ENCODE measurements at places on chromosomes 1 and 21.
A peak's percentile ranks its signal among the peaks of the same experiment; 100 is the strongest.

DNA sequence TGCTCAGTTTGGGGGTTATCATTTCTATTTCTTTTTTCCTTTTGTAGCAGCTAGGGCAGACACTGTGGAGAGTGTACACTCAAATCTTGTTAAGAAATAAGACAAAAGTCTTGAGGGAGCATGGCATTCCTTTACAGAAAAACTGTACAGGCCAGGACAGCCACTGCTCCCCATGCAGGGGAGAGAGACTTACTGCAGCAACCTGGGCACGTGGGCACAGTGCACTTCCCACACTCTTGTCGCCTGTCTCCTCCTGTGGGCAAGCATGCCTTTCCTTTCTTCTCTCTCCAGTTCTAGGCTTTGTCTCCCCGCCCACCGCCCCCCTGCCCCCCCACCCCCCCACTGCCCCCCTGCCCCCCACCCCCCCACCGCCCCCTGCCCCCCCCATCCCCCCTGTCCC lies 51.9 kb downstream of the PHC2 start:
- DNase-seq, result no peak

GRCh38 chr21:34203851-34204420 lies 130.6 kb downstream of the MRPS6 start:
- DNase-seq, result no peak

DNA sequence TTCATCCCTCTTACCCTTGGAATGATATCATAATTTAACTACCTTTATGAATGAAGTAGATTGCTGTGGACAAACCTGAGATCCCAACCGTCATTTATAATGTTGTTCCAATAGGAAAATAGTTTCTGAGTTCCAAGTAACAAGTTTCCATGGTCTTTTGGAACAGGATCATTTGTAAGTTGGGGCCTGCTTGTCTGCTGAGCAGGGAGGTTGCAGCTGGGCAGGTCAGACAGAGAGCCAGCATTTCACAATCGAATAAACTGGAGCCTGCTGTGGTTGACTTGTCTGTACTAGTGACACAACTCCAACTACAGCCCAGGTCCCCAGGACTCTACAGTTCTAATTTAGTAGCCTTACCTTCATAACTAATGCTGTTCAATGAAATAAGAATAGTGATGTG lies 18.6 kb upstream of the RALGPS2 start:
- DNase-seq, result no peak

DNA sequence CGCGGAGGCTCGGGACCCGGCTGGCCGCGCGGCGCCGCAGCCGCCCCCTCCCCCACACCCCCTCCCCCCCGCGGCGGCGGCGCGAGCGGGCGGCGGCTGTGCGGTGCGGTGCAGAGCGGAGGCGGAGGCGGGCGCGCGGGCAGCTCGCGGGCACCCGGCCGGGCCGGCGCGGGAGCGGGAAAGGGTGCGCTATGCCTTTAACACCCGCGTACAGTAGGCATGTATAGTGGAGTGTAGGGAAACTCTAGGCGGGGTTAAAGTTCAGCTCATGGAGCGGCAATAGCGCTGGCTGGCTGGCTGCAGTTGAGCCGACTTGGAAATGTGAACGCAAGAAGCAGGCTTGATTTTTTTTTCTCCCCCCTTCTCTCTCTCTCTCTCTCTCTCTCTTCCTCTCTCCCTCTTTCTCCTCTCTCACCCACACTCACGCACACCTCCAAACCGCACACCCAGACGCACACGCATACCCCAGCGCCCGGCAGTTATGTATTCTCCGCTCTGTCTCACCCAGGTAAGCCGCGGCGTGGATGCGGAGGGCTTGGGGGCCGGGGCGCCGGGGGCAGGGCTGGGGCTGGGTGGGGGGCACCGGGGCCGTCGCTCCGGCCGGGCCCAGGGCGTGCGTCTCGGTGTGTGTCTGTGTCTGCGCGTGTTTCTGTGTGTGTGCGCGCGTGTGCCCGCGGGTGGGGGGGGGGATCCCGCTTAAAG lies at the start of gene NFIA:
Gene NFIA (plus strand): TSS at position 251 of the 702 bp plus-strand sequence.
- DNase-seq, result no peak

- no peak for DNase-seq
Measured at GRCh38 chr1:183194527-183195141, 8.6 kb downstream of the LAMC2 start.

GRCh38 chr1:200433586-200433985 lies 23.8 kb upstream of the ZNF281 start:
- DNase-seq, result no peak

GRCh38 chr1:29698033-29698432 lies 461.7 kb downstream of the PTPRU start:
- DNase-seq, result no peak

- peak; percentile 33 for DNase-seq
Measured at GRCh38 chr1:241611063-241611462, 29.1 kb downstream of the CHML start.

DNA sequence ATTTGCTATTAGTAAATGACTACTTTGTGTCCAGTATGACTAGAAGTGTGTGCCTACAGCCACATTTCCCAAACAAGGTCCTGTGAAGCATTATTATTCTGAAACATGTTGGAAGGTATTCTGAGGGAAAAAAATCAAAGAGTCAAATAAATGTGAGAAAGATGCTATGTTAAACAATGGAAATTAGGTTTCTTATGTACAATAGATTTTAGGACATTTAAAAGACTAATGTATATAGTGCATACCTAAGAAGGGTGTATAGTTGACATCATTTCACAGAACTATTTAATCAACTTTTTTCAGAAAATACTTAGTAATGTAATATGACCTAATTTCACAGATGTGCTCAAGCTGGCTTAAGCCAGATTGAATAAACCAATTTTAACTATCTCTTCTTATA lies 582.5 kb downstream of the USP25 start:
- DNase-seq, result no peak

DNA sequence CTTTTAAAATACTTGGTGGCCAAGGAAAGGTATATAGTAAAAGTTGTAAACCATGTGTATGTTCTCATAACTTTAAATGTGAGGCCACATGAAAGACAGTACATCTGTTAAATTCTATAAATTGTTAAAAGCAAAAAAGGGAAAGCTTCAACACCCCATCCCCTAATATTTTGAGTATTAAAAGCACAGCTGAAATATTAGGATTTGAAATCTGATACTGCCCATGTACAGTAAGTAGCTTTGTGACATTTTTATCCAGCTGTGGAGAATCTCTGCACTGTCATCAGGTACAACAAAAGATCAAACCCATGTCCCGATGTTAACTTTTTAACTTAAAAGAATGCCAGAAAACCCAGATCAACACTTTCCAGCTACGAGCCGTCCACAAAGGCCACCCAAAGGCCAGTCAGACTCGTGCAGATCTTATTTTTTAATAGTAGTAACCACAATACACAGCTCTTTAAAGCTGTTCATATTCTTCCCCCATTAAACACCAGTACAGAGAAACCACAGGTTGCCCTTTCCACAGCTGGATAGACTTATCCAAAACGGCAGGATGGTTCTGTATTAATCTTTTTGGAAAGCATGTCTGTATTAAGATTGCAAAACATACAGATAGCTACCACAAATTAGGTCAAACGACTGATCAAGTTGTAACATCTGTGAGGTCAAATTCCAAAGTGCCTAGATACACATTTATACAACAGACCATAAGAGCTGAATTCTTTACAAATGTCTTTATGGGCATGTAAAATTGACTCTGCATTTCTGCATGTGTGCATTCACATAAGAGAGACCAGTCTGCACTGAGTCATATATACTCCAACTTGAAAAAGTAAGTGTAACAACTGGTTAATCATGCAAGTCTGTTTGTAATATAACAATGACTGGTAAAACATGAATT lies 5.2 kb downstream of the IRF2BP2 start:
- no peak for DNase-seq

GRCh38 chr1:224065455-224065854 lies 48.5 kb upstream of the FBXO28 start:
- no peak for DNase-seq

DNA sequence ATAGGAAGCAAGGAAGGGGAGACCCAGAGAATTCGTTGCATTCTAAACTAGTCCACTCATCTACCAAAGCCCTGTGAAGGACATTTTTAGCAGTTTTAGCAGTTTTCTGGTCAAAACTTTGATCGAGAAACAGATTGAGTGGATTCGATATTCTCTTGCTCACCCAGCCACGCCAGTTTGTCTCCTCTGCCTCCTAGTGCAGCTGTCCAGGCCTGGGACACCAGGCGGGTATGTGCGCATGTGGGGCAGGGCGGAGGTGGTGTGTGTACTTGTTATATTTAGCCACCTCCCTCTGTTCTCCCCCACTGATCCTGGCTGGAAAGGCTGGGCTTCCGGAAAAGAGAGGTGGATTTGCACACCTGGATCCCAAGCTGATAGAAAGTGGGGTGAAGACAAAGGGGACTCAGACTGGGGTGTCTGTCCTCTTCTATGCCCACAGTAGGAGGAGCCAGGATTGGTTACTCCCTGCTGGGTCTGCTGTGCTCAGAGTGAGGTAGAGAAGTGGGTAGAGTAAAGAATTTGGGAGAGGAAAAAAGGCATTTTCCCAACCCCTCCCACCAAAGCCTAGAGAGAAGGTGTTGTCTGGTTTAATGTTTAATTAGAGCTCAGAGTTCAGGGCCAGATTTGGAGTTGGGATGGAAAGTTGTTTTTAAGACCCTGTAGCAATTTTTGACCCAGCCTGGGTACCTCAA lies 3.8 kb downstream of the LMNA start:
- DNase-seq, result no peak

- DNase-seq, result no peak
Measured at GRCh38 chr1:44275296-44275962, 62.2 kb downstream of the DMAP1 start.

- DNase-seq, result no peak
Measured at GRCh38 chr1:214717351-214717750, 114.4 kb downstream of the CENPF start.

DNA sequence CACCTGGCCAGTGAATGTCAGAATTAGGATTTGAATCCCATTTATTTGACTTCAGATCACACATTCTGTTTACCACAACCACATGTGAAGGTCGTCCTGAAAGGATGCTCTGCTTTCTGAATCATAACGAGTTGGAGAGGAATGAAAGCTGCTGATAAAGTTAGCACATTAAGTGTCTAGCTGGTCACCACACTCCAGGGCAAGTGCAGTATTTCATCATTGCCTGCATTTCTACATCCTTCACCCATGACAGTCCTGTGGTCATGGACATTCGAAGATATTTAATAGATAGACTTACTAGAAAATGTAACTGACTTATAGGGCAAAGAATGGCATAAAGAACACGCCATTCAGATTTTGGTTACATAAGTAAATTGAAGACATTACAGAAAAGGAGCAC lies 52.7 kb upstream of the ST6GALNAC3 start:
- DNase-seq, result no peak

- no peak for DNase-seq
Measured at GRCh38 chr21:36859744-36860501, 106.5 kb downstream of the HLCS start.

- peak; percentile 26 for DNase-seq
Measured at GRCh38 chr1:66300972-66301451, 232.9 kb upstream of the SGIP1 start.

DNA sequence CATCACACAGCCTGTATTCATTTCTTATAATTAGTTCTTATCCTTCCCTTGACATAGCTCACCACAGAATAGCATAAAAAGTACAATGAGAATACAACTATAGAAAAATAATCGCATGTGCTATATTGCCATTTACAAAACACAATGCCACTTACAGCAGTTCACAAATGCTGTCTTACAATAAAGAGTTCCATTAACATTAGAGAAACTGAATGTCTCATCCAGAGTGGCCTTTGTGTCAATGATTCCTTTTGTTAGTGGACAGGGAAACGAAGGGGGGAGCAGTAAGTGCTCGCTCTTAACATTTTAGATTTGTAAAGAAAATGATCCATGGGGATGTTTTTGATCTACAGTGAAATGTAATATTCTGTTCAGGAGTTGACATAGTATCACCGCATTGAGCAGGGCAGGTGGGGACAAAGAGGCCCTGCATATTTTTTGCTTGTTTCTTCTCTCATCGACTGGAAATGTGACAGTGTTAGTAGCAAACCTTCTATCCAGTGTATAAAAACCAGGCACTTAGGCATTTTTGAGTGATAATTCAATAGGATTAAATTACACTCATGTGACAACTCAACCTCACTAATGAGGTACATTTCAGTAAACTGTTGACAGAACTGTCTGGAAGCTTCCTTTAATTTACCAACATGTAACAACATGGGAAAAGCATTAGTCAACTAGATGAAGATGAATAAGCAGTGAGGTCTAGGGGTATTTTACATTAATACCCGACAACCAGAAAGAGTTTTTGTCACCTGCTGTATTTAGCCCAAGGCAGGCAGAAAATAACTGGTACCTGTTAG lies 35.6 kb upstream of the RRP15 start:
- no peak for DNase-seq

DNA sequence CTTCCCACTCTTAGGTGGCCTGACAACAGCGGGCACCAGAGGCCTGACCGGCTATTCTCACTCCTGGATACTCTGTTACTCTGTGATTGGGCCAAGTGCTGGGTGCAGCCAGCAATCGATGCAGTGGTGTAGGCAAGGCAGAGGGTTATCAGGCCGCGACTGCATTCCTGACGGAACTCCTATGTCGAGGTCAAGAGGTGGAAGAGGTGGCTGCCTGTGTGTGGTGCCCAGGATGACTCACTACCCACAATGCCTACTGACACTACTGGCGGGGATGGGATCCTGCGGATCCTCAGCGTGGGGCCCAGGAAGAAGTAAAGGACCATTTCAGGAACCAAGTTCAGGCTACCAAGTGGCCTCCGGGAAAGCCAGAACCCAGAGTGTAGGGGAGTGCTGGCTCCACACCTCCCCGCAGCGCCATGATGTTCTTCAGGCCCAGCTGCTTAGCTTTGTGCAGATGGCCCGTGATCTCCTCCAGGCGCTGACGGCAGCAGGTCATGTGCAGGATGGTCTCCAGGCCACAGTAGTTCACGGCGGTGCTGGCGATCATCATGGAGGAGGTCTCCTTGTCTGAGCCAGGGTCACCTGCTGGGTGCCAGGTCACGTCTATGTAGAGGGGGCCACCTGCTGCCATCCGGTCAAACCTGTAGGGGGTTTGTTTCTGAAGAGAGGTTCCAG lies 4.9 kb downstream of the MTHFR start:
- DNase-seq, result no peak

- no peak for DNase-seq
Measured at GRCh38 chr1:101522486-101522885, 285.7 kb downstream of the S1PR1 start.

DNA sequence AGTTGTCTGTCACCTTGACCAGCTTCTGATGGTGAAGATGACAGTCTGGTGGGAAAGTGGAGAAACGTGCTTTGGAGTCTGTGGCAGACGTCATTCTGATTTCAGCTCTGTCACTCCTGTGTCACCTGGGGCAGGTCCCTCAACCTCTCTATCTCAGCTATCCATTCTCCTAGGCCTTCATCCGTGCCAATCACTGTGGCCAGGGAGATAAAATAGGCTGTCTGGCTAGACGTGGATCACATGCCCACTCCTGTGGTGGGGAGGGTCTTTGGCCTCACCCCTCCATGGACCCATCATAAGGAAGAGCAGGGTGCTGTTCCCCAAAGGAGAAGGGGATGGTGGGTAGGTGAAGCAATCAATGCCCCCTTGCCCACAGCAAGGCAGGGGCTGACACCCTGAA lies 140.3 kb downstream of the ACTL8 start:
- DNase-seq, result no peak

GRCh38 chr1:57494530-57495079 lies 70.7 kb upstream of the DAB1 start:
- no peak for DNase-seq
